Neural crest cell (in vitro differentiated cells): ENCODE measurements at places on chromosomes 5 and 9. TPM values are rescaled to one million over a fixed set of nuclear protein-coding genes. Genes with fewer than 3 reads are reported as not detected.

FBXO10 gene
- total RNA-seq = 24.8 and 25.6 TPM in 2 replicates

DNA sequence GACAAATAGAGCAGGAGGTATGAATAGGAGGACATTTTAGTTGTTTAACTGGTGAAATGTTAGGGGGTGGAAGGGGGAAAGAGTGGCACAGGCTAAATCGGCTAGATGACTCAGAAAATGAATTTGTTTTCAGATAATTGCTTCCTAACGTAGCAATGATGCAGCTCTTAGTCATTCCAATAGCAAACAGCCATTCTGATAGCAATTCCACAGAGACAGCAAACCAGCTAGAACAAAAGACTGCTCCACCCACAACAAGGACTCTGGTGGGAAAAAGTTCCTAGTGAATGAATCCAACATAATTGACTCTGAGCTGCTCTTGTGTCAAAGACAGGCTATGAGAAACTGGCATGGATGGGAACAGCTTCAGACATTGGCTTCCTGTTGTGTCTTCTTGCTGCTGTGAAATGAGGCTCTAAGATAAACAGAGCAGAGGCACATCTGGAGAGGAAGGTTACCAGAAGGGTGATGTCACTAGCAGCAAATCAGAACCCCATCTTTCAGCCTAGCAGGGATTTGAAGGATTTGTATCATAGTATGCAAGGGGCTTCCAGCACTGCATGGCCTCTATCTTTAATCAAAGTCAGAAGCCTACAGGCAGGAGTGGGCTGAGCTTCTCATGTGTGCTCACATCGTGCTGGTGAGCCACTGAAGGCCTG is 28.1 kb upstream of the F2RL1 start:
- DNase-seq = no peak

- DNase-seq = peak; percentile 22
Observed at GRCh38 chr5:34657274-34657921, 1.3 kb downstream of the RAI14 start.

PCDHGA8 gene
- total RNA-seq = 0.33 and 0.43 TPM in 2 replicates

GRCh38 chr5:54611290-54611951 is 93.9 kb downstream of the SNX18 start:
- DNase-seq = no peak

DNA sequence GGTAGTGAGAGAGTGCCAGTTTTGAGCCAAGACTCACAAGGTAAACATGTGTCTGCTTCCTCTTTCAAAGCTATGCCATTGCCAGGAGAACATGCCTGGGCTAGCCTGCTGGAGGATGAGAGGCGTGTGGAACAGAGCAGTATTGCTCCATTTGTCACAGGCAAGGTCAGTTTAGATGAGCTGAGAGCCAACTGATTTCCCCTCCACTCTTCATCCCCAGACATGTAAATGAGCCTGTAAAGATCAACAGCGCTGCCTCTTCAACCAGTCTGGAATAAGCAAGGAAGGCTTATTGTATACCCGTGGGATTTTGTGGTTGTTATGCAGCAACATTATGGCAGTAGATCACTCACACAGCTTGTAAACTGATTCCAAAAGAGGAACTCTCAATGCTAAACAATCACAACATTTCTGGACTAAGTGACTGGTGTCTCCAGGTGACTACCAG is 8.2 kb upstream of the GDNF start:
- no peak for DNase-seq

- DNase-seq = no peak
Observed at GRCh38 chr9:115261656-115262081, 143.7 kb upstream of the TNC start.

GRCh38 chr9:89542401-89543021 is 44.6 kb upstream of the SEMA4D start:
- no peak for DNase-seq

GRCh38 chr5:149956685-149957084 is 3.9 kb upstream of the SLC26A2 start:
- DNase-seq = no peak

DNA sequence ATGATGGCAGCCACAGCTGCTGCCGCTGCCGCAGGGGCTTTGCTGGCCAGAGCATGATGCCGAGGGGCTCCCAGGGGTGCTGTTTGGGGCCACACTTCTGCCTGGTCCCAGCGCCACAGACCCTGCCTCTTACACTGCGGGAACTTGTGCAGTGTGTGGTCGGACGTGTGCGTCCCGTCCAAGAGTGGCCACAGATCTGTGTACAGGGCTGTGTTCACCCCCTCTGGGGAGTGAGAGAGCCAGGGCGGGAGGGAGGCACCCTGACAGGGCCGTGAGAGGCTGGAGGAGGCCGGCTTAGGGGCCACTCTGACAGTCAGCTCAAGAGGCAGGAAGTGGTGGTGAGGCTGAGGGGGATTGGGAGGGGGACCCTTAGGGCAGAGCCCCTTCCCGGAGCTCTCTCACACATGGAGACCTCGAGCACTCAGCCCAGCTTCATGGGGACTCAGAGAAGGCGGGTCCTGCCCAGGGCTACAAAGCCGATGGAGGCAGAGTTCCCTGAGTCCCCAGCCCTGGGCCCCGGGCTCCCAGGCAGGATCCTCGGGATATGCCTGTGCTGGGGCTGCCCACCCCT is 13.1 kb upstream of the CARD19 start:
- DNase-seq = no peak

- no peak for DNase-seq
Observed at GRCh38 chr5:150263801-150264621, 25.6 kb downstream of the CAMK2A start.

- DNase-seq = no peak
Observed at GRCh38 chr9:33042473-33042872, 17.4 kb downstream of the DNAJA1 start.

- DNase-seq = no peak
Observed at GRCh38 chr5:102801371-102801770, 46.3 kb downstream of the PAM start.

BTNL3 gene
- total RNA-seq = not detected in 2 replicates

DNA sequence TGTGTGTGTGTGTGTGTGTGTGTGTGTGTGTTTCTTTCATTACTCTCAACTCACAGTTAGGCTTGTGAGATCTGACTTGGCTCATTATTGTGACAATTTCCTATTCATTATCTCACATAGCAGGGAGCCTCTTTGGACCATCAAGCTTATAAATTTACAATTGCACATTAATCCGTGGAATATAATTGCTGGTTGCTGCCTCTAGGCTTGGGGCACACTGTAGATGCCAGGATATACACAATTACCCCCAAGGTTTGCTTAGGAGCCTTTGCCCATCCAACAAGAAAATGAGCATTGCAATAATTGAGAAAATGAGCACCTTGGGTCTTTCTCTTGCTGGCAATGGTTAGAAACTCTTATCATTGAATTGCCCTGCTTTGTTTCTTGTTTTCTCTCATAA is 161.6 kb upstream of the DMRTA1 start:
- no peak for DNase-seq

- no peak for DNase-seq
Observed at GRCh38 chr9:37746448-37747270, 6.9 kb upstream of the TRMT10B start.

GRCh38 chr5:2017540-2018389 is 135.0 kb upstream of the IRX4 start:
- peak; percentile 38 for DNase-seq

- DNase-seq = no peak
Observed at GRCh38 chr9:137648396-137648795, 29.6 kb downstream of the EHMT1 start.

SNCAIP gene
- 10.2 and 11.6 TPM in 2 replicates for total RNA-seq

- no peak for DNase-seq
Observed at GRCh38 chr9:37936376-37936775, 32.4 kb upstream of the SLC25A51 start.

DNA sequence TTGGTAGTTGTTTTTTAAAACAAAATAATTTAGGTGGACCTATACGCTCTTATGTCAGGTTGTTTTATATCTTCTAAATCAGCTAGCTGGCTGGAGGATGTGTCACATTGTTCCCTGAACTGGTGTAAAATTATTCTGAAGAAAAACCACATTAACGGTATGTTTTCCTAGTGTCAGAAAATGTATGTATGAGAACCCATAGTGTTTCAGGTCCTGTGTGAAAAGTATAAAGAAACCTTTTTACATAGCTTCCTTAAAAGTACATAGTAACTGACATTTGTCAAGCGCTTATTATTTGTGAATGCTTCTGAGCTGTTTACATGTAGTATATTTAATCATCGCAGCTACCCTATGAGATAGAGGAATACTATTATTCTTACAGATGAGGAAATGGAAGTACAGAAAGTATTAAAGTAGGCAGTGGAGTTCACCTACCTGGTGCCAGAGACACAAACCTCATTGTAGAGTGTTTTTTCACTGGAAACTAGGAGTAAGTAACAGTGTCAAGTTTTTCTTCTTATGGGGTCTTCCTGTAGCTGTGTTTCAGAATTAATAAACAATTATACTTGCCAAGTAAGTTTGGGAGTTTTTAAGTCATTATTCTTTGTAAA is 10.4 kb upstream of the FAM120AOS start:
- no peak for DNase-seq

TAF11L12 gene
- not detected in 2 replicates for total RNA-seq

GRCh38 chr5:97452646-97453045 is 269.6 kb upstream of the RIOK2 start:
- no peak for DNase-seq

ZCCHC7 gene
- 21.6 and 21.9 TPM in 2 replicates for total RNA-seq

SMIM33 gene
- not detected in 2 replicates for total RNA-seq
